Hematopoietic multipotent progenitor cell treated with erythropoietin and hydrocortisone succinate and interleukin-3 and kit ligand, for 6 days (in vitro differentiated cells): ENCODE measurements at places on chromosomes 1 and 21.

DNA sequence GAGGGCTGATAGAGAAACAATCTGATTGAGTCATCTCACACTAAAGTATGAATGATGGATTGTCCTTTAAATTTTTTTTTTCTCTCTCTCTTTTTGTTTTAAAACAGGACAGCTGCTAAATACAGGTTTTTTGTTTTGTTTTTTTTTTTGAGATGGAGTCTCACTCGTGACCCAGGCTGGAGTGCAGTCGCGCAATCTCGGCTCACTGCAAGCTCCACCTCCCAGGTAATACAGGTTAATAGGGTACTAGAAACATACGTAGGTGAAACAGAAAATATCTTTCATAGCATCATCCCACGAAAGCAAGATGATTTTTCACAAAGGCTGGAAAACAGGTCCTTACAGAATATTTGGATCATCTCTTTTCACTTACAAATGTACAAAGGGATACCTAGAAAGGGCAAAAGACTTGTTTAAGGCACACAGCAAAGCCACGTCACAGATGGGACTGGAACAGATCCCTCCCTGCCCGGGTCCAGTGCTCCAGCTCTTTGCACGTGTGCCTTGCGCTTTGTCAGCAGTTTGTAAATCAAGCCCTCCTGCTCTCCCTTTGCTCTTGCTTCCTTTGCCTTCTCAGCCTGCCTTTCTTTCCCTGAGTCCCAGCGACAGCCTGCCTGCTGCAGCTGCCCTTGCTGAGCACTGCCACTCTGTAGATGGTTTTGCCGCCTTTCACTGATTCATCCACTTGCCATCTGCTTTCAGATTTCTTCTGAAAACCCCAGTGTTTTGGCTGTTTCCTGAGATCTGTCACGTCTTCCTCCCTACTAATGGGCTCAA, 171.3 kb upstream of the BEND5 start:
- DNase-seq = no peak

DNA sequence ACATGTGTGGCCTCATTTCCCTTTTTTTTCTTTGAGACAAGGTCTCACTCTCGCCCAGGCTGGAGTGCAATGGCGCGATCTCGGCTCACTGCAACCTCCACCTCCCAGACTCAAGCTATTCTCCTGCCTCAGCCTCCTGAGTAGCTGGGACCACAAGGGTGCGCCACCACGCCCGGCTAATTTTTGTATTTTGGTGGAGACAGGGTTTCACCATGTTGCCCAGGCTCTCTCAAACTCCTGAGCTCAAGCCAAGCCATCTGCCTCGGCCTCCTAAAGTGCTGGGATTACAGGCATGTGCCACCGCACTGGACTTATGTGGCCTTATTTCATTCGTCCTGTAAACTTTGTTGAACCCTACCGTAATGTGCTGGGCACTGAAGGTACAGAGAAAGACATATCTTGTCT, 569 bp upstream of the WARS2 start:
- DNase-seq = peak; percentile 61

DNA sequence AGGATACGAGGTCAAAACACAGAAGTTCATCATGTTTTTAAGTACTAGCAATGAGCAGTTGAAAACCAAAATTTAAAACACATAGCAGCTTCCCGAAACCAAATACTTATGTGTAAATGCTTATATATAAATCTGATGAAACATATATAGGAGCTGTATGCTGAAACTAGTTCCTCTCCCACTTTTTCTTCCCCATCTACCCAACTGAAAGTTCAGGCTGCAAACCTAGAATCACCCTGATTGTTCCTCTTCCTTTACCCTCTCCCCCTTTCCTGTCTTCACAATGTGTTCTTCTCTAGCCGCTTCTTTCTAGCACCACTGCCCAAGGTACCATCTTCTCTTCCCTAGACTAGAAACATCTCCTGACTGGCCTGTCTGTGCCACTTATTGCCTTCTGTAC, 90.6 kb downstream of the ST3GAL3 start:
- no peak for DNase-seq

DNA sequence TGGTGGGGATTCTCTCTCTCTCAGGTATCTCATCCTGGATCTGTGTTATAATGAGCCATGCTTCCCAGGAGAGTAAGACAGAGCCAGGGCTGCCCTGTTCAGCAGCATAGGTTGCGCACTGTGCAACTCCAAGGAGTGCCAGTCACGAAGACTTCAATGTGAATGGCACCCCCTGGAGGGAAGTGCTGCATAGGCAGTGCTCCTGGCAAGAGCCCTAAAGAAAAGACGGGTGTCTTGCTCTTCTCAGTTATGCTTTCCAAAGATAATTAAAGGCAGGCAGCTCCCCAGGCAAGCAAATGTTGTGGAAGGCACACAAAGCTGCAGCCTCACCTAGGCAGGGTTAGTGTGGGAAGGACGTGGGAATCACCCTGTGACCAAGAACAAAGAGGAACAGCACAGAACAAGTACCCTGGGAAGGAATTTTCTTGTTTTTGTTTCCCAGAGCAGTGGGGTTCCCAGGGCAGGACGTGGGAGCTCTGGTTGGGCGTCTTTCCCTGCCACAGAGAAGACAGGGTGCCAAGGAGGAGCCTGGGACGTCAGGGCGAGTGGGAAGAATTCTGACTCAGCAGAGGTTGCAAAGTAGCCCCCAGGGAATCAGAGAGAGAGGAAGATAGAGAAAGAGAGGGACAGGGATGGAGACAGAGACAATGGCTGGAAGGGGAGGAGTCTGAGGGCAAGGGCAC, 120.9 kb downstream of the KCNN3 start:
- peak; percentile 67 for DNase-seq

DNA sequence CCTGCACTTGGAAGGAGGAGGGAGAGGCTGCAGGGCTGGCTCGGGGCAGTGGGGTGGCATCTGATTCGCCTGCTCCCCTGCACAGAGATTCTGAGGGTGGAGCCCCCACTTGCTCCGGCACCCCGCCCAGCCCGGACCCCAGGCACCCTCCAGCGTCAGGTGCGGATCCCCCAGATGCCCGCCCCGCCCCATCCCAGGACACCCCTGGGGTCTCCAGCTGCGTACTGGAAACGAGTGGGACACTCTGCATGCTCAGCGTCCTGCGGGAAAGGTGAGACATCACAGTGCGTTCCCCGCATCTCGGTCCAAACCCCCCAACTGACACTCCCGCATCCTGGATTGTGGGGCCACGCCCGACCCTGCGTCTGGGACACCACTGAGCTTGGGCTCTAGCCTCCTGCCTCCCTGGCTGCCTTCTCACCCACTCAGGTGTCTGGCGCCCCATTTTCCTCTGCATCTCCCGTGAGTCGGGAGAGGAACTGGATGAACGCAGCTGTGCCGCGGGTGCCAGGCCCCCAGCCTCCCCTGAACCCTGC, 7.9 kb downstream of the ADAMTSL4 start:
- DNase-seq = no peak

- DNase-seq = peak; percentile 43
These were observed 29.5 kb upstream of the CR2 start for GRCh38 chr1:207424570-207425131.

GRCh38 chr1:112704391-112704933, 2.5 kb downstream of the RHOC start:
- no peak for DNase-seq

- DNase-seq = peak; percentile 92
These were observed 57.8 kb downstream of the SLC35D1 start for GRCh38 chr1:66996018-66996682.

DNA sequence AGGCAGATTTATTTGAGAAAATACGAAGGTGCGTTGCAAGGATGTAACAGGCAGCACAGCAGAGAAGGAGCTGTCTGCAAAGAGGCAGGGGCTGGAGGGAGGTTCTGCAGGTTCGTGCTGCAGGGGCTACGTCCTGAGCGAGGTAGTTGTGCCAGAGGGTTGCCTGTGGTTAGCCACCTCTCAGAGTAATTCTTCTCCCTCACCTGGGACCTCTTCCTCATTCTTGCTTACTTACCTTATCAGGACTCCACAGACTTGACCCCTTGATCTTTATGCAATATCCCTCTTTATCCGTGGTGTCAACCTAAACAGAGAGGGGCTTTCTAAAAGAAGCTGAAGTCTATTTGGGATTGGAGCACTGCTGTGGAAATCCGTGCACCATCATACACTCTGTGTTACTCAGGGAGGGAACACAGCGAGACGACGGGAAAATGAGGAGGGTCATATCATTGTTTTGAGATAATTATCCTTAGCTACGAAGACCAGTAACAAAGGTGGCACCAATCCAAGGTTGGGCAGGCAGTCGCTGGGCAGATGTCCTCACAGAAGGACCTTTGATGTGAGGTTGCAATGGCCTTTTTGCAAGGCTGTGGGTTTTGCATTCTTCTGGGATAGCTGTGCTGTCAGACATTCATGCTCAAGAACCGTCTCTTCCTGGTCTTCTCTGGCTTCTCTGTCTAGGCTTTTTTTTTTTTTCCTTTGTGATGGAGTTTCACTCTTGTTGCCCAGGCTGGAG, 82.8 kb downstream of the WDR4 start:
- DNase-seq = no peak

DNA sequence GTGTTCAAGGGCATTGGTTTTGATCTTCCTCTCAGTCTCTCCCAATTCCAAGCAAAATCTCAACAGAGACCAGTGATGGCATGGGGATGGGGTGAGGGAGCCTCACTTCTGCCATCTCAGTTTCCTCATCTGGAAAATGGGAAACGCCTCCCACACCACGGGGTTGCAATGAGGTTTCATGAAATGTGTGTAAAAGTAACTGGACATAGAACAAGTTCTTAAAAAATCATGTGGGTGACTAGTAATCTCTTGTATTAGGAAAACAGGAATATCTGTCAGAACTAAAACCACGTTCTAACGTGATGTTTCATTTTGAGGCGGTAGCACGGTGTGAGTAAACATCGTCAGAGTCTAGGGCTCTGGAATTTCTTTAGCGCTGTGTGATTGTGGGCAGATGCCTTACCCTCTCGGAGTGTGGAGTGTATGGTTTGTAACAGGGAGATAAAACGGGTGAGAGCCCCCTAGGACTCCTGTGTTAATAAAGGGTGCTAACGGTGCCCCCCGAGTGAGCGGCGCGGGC, 55.5 kb upstream of the DNAJC6 start:
- DNase-seq = no peak

DNA sequence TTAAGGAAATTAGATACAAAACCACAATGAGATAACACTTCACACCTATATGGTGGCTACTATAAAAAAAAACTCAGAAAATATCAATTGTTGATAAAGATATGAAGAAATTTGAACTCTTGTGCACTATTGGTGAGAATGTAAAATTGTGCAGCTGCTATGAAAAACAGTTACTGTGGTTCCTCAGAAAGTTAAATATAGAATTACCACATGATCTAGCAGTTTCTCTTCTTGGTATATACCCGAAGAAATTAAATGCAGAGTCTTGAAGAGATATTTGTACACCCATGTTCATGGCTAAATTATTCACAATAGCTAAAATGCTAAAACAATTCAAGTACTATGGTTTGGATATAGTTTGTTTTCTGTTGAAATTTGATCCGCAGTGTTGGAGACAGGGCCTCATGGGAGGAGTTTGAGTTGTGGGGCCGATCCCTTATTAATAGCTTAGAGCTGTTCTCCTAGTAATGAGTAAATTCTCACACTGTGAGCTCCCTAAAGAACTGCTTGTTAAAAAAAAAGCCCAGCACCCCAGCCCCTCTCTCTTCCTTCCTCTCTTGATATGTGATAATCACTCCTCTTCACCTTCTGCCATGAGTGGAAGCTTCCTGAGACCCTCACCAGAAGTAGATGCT, 1412.1 kb downstream of the PLA2G4A start:
- no peak for DNase-seq

- DNase-seq = no peak
These were observed 17.6 kb downstream of the CRB1 start for GRCh38 chr1:197285526-197286205.

DNA sequence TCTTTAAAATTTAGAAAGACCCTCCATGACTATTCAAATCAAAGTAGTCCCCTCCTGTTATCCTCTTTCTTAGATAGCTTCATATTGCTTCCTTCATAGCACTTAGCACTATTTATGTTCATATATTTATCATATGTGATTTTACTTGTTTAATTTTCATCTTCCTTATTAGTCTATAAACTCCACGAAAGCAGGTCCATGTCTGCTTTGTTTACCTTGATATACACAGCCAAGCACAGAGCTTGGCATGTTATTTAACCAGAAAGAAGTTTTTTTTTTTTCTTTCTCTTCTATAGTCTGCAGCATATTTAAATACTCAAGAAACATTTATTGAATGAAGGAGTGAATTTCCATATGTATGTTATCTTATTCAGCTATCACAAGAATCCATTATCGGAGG, 36.0 kb downstream of the SCP2 start:
- no peak for DNase-seq

DNA sequence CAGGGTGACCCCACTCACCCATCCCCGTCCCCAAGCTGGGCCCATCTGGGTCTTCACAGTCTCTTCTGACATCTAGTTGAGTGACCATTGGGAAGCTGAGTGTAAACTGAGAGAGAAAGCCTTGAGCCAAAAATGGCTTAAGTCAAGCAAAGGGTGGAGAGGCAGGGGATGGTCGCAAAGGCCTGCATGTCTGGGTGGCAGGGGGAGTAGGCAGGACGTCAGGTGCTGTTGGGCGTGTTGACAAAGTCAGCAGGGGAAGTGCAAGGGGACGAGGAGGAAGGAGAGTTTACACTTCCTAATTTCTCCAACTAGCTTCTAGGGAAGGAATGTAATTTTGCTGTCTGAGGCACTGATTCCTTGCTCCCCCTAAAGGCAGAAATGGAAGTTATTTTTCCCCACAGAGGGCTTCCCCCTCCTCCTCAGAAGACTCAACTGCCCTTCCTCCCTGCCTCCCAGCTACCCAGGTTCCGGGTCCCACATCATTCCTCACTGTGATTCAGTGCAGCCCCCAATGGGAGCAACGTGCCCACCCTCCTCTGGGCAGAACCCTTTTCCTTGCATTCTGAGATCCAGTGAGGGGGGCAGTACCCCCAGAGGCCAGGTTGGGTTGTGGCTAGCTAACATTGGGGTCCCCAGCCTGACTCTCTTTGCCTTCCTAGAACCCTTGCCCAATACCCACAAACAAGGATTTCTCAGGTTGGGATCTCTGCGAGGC, 1.2 kb upstream of the ADORA1 start:
- DNase-seq = no peak

GRCh38 chr1:198088360-198089071, 68.3 kb upstream of the NEK7 start:
- peak; percentile 77 for DNase-seq

DNA sequence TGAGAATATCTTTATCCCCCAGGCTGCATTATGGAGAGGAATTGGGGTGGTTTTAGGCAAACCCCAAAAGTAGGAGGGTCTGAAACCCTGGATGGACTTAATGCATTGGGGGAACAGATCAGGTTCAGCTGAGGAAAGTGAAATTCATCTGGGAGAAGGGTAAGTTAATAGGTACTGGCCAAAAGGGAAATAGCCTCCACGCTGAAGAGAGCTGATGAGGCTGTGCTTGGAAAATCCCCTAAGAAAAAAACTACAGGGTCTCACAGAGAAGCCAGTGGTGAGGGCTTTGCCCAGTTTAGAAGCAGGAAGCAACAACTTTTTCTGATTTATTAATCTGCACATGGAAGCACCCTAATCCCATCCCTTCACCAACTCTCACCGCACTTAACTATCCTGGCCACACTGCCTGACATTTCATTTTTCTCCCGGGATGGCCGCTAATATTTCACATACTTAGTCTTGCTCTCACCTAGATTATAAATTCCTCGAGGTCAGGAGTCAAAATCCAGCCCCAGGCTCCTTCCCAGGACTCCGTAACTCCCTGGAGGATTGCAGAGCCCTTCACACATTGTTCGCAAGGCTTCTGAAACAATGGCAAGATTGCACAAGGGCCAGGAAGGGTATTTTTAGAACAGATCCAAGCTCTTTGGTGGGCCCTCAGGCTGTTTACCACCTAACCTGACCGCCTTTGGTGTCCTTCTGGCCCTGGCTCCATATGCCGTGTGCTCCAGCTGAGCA, 60.9 kb upstream of the TARBP1 start:
- no peak for DNase-seq

- no peak for DNase-seq
These were observed 26.0 kb upstream of the FMO2 start for GRCh38 chr1:171159148-171159547.

- no peak for DNase-seq
These were observed 15.1 kb upstream of the MX1 start for GRCh38 chr21:41410767-41411448.
